ENCODE measurements at places on chromosomes 7 and 10.

DNA sequence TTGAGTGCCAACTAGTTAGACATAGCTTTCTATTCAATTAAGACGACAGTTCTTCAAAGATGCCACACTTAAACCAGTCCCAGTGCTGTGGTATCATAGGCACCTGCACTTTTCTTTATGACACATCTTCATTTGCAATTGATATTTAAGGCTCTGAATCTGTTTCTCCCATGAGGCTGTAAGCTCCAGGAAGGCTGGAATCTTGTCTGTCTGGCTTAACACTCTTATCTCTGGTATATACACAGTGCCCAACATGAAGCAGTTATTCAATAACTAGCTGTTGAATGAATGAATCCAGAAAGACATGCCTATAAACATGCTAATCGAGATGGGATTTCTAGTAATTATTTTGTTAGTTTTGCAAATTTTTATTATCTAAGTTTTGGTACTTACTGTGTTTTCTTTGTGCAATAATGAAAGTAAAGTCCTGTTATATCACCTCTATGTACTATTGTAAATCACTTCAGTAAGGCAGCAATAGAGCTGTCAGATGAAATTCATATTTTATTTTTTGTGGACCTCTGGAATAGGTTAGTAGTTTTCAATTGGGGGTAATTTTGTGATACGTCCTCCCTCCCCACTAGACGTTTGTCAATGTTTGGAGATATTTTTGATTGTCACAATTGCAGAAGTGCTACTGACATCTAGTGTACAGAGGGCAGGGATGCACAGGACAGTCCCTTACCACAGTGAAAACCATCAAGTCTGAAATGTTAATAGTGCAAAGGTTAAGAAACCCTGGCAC is 51.3 kb upstream of the STEAP4 start:
- peak; percentile 44 for DNase-seq

GRCh38 chr10:72200883-72201282 is 14.9 kb upstream of the ANAPC16 start:
- DNase-seq: no peak

DNA sequence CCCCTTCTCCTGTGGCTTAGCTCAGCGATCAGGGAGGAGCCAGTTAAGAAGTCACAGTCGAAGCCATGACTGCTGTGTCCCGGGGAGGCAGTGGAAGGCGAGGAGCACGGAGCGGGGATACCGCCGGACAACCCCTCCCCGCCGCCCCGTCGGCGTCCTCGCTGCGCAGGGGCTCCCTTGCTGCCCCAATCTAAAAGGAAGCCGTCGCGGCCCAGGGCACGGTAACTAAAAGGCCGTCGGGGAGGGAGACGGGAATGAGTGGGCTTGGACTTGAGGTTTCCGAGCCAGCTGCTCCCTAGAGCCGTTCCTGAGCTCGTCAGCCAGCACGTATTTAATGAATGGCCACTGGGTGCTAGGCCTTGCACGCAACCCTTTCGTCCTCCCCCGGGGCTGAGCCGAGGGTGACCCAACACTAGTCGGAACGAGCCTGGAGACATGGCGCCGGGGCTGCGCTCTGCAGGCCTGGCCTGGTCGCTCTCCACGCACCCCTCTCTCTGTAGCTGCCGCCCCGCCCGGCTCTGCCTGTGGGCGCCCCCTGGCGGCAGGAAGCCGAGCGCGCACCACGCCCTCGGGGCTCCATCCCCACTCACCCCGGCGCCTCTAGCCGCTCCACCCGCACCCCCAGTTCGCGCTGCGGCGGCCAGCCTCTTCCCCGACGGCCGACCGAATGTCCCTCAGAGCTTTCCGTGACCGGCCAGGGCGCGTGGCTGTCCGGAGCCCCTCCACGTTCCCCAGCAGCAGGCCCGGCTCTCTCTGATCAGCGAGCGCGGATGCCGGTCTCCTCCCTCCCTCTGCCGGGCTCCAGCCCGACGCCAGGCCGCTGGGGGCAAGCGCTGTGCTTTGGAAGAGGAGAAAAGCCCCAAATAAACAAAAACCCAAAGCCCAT is 29.3 kb upstream of the KCNK18 start:
- peak; percentile 51 for DNase-seq

DNA sequence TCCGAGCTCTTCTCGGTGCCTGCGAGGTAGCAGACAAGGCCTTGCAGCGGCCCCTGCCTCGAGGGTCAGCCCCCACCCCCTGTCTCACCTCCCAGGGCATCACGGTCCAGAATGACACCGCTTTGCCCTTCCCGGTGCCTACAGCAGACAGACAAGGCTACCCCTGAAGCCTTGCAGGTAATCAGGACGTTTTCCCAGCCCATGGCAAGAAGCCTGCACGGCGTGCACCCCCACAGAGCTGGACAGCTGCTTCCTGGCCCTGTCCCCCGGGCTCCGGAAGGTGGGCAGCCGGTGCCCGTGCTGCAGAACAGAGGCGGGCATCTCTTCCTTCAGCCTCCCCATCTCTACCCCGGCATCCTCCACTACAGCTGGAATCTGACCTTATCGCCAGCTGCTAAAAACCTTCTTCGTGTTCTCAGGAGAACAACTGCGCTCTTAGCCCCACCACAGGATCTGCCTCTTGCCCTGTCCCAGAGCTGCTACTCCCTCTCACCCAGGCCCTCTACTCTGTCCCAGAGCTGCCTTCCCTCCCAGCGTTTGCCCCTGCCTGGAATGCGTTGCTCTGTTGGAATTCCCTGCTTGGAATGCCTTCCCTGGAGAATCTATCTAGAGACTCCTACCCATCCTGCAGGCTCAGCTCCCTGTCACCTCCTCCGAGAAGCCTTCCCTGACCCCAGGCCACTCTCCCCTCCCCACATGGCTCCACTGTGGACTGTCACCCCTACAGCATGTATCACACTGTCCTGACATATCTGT is 4.7 kb downstream of the MYL10 start:
- no peak for DNase-seq

DNA sequence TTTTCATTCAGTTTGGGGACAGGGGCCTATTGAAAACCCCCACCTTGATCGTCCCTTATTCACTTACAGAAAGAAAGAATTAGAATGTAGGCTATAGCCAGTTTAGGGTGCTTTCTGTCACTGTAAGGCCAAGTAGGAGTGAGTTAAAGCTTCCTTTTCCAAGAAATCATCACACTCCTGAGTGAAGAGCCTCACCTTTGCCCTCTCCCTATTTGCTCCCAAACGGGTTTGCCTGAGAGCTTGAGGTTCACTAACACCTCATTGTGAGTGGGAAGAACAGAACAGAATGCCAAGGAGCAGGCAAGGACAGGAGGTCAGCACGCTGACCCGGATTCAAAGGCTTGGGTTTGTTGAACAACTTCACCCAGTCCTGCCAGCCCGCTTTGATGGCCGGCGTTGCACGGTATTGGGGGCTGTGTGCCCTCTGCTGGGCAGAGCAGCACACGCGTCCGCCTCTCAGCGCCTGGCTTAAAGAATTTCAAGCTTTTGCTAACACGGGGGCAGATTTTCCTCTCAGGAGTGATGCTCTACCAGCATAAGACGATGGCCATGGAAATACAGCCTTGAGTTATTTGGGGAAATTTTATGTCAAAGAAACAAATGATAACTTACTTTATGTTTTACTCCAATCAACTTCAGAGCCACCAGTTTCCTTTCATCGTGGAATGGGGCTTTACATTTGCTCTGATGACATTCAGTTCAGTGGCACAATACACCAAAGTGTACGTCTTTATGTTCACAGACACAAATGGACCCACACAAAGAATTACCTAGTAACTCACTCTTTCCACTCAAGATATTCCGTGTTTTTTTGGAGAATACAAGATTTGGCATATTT is 470.0 kb downstream of the SUGCT start:
- DNase-seq: peak; percentile 42

DNA sequence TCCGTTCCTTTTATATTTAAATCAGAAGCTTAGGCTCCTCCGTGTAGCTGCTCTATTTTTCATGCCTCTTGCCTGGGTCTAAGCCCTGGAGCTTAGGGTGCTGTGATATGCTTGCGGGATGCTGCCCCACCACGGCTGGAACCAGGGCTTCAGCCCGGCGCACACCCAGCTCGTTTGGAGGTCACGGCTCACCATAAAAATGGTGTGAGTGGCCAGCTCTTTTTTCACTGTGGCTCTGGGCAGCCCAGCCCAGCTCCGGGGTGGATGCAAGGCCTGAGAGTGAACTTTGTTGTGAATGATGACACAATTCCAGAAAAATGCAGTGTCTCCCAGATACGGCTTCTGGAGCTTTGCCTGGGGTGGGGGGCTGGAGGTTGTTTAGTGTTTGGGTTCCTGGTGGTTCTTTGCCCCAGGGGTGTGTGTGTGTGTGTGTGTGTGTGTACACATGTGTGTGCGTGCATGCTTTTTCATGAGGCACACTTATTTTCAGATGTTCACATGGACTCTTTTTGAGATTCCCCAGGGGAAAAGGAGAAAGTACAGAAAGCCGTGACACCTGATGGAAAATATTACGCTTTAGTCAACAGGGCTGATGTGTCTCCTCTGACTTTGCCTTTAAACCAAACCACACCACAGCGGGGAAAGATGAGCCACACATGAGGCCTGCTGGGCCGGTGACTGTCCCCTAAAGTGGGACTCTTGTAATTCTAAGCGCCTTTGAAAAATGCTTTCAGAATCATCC is 46.2 kb downstream of the GRK5 start:
- DNase-seq: no peak

DNA sequence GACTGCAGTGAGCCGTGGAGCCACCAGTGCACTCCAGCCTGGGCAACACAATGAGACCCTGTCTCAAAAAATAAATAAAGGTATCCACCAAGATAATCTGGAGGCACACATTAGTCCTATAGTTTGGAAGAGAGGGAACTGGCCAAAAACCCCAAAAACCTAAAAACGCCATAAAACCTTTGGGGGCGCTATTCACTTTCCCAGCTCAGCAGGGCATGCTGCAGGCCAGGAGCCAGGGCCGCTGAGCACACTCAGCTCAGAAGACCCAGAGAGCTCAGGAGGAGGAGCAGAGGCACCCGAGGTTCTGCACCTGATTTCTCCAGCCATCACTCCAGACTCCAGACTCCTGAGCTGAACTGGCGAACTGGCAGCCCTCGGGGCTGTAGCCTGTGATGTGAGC is 167.2 kb upstream of the IMMP2L start:
- DNase-seq: no peak

All from hematopoietic multipotent progenitor cell treated with erythropoietin and hydrocortisone succinate and interleukin-3 and kit ligand, for 8 days (in vitro differentiated cells).